Kidney glomerular epithelial cell (primary cell): ENCODE measurements at places on chromosomes 16 and 17.

DNA sequence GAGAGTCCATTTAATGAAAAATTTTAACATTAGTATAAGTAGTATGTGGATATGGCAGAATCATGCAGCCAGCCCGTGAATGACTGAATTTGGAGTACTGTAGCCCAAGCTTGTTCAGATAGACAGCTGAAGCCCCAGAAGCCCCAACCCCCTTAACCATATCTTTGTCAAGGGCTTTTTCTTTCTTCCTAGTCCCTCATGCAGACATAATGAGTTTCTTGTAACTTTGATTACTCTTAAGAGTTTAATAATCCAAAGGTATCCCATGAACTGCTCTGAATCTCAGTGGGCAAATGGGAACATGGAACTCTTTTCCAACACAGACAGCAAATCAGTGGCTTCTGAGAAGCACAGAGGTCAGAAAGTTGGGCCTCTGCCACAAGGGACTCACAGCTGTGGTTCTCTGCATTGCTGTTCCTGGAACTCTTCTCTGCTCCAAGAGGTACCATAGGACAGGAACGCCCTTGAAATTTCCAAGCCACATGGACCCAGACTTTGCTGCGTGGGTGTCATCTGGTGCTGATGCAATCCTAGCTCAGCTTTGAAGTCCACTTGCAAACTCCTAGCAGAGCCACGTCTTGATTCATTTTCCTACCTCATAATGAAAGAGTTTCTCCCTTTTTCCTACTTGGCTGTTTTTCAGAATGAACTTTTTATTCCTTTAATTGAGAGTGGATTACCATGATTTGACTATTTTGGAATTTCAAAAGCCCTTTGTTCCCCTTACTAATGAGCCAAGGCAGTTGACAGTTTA is 18.1 kb downstream of the LYRM1 start:
- no peak for DNase-seq

GRCh38 chr16:23856251-23856709 is 20.5 kb downstream of the PRKCB start:
- no peak for DNase-seq

GRCh38 chr16:68003031-68003430 is 3.7 kb upstream of the DPEP2 start:
- DNase-seq, result no peak

- no peak for DNase-seq
Observed at GRCh38 chr17:74643826-74644225, 20.3 kb upstream of the CD300E start.

- no peak for DNase-seq
Observed at GRCh38 chr17:75812096-75813013, 27.7 kb downstream of the UNK start.

DNA sequence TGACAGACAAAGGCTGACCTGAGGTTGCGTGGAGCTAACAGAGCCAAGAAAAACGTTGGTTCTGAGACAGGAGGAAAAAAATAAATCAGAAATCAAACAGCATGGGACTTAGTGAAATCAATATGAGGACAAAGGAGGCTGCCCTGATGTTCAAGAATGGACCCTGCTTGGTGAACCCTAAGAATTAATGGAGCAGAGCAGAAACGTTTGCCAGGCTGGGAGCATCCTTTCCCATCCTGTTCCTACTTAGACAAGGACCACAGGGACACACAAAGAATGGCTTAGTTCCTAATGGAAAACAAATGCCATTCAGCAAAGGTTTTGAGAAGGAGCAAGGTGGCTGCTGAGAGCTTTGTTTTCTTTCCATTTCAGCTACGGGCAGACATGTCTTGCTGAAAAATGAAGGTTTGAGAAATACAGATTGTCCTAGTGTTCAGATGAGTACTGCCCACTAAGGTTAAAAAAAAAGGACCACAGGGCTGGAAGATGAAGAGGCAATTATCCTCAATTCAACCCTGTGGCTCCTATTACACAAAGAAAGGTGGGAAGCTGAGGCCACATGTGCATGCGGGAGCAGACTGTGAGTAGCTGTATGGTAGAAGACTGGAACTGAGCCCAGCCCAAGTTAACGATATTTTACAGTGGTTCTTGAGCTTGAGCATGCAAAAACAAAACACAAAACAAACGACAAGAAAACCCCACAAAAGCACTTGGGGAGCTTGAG is 230.1 kb downstream of the SLC39A11 start:
- no peak for DNase-seq

- DNase-seq, result no peak
Observed at GRCh38 chr17:76081295-76082210, 2.6 kb downstream of the ZACN start.

GRCh38 chr17:40303009-40303657 is 5.8 kb upstream of the RARA start:
- DNase-seq, result peak; percentile 50

- peak; percentile 6 for DNase-seq
Observed at GRCh38 chr17:80477647-80478478, 1.5 kb upstream of the NPTX1 start.

DNA sequence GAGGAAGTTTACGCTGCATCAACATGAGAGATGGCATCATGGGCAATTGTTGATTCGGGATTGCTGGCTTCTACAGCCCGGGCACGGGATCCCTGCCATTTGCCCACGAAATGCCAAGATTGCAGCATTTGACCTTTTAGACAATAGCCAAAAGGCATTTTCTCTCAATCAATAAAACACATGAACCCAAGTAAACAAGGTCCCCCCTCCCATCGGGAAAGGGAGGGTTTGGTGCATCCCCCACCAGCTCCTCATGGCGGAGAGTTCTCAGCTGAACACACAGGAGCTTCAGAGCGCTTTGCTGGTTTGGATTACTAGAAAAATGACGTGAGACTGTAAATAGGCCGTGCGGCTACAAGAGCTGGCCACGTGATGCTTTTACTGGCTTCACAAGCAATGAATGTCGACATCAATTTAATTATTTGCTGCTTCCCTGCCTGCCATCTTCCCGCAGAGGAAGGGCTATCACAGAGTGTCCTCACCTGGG is 147.6 kb downstream of the C16orf95 start:
- no peak for DNase-seq

- no peak for DNase-seq
Observed at GRCh38 chr17:4485676-4486646, 12.7 kb upstream of the SPNS2 start.

- DNase-seq, result no peak
Observed at GRCh38 chr17:78761789-78762406, 20.2 kb downstream of the CYTH1 start.

- peak; percentile 29 for DNase-seq
Observed at GRCh38 chr17:44203731-44204440, 4.2 kb upstream of the ATXN7L3 start.

DNA sequence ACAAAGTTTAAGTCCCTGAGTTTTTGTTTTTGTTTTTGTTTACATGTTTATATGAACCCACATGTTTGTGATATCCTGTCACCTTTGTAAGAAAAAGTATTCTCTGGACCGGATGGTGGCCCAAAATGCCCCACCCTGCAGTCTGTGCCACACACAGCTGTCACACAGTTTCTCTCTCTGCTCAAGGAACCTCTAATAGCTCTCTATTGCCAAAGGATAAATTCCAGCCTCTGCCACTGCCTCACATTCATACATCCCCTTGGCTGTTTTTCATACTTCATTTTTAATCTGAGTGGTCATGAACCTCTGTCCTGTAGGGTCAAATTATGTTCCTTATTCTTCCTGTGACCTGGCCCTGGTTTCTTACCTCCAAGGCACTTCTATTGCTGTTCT is 520.3 kb upstream of the CDH5 start:
- DNase-seq, result no peak

- DNase-seq, result no peak
Observed at GRCh38 chr17:68686108-68686988, 85.2 kb upstream of the FAM20A start.

DNA sequence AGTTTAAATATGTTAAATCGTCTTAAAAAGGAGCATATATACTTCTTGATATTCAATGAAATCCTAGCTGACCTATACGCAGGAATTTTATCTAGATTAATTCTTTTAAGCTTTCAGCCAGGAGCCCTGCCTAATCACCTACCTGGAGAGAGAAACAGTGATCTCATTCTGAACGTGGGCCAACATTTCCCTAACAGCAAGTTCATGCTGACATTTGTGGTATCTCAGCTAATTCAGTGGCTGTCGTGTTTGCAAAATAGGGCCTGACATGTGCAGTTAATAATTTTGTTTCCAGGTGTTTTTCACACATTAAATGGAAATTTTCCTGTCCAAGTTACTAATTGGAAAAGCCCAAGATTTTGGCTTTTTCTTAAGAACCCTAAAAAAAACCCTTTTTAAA is 17.4 kb downstream of the KRT24 start:
- DNase-seq, result no peak

- no peak for DNase-seq
Observed at GRCh38 chr17:77459018-77459755, 318.4 kb downstream of the SEC14L1 start.

DNA sequence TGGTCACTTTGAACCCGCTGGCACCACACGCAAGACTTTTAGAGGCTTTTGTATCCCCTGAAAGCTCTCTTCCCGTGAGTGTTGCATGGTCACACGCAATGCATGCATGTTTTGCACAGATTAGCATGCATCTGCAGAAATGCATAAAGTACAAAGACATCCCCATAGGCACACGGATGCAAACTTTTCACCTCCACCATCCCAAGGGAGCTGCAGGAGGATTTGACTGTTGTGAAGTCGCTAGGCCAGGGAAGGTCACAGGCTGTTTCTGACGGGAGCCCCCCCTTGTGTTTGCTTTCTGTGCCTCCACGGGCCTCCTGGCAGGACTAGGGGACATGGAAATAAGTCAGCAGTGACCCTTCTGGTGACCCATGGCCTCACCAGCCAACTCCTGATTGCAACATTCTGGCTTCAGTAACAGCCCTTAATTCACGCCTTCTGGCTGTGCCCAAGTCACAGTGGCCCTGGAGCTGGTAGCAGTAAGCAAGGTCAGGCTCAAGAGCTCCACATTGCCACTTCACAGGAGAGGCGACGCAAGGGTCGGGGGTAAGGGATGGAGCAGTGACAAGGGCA is 45.1 kb downstream of the SOX9 start:
- DNase-seq, result no peak

GRCh38 chr17:39165178-39165840 is 652 bp downstream of the ARL5C start:
- no peak for DNase-seq

GRCh38 chr16:56856876-56857447 is 8.0 kb upstream of the SLC12A3 start:
- DNase-seq, result no peak

DNA sequence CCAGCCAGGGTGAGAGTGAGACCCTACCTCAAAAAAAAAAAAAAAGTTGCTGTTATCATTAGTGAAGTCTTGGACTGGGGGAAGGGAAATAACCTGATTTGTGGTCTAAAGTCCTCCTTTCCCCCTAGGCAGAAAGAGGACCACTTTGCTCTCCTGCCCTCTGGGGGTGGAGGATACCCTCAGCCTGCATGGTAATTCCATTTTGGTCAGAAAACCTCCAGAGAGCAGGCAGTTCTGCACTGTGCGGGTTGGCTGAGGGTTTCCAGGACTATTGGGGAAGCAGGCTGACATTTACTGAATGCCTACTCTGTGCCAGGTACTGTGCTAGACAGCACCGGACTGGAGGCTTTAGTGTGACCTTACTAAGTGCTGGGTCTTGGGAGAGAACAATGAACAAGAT is 2.6 kb downstream of the ADAP2 start:
- DNase-seq, result no peak

GRCh38 chr16:970386-970765 is 408 bp downstream of the LMF1 start:
- DNase-seq, result no peak

- no peak for DNase-seq
Observed at GRCh38 chr17:34858591-34859565, 102.4 kb downstream of the CCT6B start.

DNA sequence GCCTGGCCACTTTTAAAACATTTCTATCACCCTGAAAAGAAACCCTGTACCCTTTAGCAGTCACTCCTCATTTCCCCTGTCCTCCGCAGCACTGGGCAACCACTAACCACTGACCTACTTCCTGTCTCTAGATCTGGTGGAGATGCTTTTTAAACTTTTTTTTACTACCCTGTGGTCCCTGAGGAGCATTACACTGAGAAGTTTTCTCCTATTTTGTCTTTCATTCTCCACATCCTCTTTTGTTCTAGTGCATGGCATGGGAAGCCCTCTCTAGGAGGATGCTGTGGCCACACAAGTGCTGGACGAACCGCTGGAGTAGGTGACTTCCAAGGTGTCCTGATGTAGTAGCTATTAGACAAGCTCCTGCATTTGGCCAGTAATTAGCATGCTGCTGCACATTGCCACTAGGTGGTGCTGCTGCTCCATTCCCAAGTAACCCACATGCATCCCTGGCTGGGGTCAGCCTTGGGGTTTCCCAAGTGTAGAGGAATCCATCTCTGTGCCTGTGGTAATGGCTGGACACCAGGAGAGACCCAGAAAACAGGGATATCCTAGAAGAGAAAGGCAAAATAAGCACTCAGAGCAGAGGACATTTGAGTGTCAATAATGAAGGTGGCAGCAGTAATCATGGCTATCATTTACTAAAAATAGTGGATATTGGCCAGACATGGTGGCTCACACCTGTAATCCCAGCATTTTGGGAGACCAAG is 143.8 kb upstream of the CRHR1 start:
- no peak for DNase-seq

GRCh38 chr16:74984529-74985296 is at the start of gene WDR59:
Gene WDR59, minus strand, starts transcription at chr16:74985123. Its CDS starts 106 bp downstream, at chr16:74985017.
- peak; percentile 99 for DNase-seq

- no peak for DNase-seq
Observed at GRCh38 chr17:14942526-14943190, 322.5 kb downstream of the PMP22 start.
